ENCODE measurements at places on chromosomes 16 and 17.
A peak's percentile ranks its signal among the peaks of the same experiment; 100 is the strongest.

- no peak for DNase-seq
Measured at GRCh38 chr16:72995151-72995881, 52.6 kb downstream of the ZFHX3 start.

DNA sequence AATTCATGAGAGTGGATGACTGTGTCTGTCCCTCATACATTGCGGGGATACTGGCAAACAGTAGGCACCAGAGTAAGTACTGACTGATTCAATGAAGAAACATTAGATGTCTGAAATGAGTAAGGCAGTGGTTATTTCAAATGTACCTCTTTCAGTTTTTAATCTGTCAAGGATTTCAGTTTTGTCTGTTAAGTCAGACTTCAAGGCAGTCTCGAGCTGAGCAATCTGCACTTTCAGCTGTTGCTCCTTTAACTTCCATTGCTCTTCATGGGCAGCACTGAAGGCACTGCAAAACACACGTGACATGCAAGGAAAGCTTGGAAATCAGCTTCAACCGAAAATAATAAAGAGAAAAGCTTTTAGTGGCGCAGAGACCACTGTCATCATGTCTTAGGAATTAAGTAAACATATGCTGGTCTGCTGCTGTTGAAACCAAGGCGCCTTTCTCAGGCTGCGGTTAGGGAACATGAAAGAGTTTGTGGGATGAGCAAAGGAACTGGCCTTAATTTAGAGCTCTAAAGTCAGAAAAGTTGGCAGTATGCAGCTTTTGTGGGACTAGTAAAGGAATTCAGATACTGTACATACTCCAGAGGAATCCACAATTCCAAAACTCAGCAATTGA lies 38.8 kb downstream of the RPGRIP1L start:
- DNase-seq: no peak

- peak; percentile 44 for DNase-seq
Measured at GRCh38 chr16:6684076-6684673, 648.5 kb upstream of the RBFOX1 start.

DNA sequence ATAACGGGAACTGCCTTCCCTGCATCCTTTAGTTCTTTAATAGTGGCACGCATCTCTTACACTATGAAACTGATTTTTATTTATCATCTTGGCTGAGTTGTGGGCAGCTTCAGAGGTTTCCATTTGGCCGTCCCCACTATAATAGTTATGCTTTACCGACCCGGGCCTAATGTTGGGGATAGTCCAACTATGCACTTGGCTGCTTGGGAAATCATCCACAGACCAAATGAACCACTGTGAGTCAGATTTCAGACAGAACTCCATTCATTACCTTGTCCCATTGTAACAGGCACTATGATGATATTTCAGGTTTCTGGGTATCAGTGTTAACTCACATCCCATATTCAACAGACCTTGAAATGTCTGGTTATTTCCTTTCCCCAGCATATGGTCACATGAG lies 6.1 kb upstream of the SLFN5 start:
- no peak for DNase-seq

GRCh38 chr16:73504591-73505575 lies 457.0 kb upstream of the ZFHX3 start:
- DNase-seq: no peak

DNA sequence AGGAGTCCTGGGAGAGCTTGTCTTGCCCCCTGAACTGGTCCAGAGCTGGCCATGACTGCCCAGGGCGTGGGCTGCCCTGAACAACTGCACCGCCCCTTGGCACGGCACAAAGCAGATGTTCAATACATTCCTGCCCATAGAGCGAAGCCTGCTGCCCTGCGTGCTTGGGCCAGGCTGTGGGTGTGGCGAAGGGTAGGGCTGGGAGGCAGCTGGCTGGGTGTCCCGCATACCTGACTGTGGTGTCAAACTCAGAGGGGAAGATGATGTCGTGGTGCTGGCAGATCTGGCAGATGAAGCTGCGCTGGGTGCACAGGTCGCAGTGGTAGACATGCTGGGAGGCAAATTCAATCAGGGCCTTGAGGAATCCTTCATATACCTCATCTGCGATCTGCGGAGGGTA lies 124.2 kb upstream of the SMURF2 start:
- no peak for DNase-seq

GRCh38 chr16:25951999-25952398 lies 260.2 kb downstream of the HS3ST4 start:
- DNase-seq: no peak

- no peak for DNase-seq
Measured at GRCh38 chr16:17469741-17470181, 999 bp downstream of the XYLT1 start.

GRCh38 chr16:72649254-72649944 lies 398.5 kb downstream of the ZFHX3 start:
- no peak for DNase-seq

DNA sequence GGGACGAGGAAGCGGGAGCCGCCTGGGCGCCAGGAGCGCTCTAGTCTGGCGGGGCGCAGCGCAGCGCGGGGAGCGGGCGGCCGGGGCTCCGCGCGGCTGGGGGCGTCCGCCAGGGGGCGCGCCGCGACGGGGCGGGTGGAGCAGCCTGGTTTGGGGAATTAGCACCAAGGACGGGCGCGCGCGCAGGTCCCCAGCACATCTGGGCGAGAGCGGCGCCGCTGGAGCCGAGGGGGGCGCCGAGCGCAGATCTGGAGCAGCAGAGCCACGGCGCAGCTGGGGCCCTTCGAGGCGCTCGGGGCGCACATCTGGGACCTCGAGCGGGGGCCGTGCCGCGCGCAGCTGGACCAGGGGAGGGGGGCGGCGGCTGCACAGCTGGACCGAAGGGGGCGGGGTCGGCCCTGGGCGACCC lies at the start of gene NXPH3:
Gene NXPH3 (plus strand): TSS at position 193 of the 409 bp plus-strand sequence. CDS start 349 bp downstream, outside the sequence.
- DNase-seq: no peak

DNA sequence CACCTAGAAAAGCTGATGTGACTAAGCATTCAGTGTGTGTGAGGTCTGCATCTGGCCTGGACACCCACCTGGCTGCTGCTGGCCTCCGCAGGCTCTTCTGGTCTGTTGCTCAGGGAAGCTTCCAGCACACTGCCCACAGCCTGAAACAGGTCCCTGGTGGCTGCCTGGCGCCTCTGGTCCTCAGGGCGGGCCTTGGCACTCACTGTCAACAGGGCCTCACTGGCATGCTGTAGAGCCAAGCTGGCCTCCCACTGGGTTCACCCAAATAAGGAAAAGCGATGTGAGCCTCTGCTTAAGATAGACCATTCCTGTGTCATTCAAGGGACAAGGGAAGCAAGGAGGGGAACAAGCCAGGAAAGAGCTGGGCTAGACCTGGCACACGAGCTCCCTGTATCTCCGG lies 70.6 kb upstream of the BCO1 start:
- no peak for DNase-seq

- no peak for DNase-seq
Measured at GRCh38 chr16:25799816-25800215, 108.1 kb downstream of the HS3ST4 start.

DNA sequence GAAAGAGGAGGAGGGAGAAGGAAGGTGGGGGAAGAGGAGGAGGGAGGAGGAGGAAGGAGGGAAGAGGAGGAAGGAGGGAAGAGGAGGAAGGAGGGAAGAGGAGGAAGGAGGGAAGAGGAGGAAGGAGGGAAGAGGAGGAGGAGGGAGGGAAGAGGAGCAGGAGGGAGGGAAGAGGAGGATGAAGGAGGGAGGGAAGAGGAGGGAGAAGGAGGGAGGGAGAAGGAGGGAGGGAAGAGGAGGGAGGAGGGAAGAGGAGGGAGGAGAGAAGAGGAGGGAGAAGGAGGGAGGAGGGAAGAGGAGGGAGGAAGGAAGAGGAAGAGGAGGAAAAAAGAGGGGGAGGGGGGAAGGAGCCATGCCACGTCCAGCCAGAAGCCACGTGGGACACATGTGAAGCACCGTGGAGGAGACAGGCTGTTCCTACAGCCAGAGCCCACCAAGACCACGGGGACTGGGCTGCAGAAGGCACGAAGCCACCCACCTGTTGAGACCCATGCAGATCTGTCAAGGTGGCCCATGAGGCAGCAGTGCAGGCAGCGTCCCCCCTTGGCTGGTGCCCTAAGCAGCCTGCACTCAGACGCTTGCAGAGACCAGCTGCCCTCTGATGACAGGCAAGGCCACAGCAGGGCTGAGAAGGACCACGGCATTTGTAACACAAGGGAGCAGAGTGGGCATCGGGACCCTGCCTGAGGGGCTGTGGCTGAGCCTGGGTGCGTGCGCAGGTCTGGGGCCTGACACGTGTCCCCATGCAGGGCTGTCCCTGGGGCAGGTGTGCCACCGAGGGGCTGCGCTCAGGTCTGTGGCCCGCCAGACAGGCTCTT lies 10.3 kb downstream of the NDUFAF8 start:
- DNase-seq: no peak

DNA sequence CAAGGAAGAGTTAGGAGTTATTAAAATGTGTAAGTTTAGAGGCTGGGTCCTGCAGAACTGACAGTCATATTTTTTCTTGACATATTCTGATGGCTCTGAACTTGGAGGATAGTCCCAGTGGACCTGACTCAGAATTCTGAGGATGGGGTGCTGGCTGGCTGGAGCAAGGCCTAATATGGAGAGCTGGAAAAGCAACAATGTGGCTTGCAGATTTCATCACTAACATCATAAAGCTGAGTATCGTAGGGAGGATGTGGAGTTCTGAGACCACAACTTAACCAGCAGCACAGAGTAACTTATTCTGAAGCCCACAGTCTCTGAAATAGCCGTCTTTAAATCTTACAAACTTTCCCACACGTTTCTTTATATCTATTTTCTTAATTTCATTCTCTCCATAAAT lies 2.3 kb downstream of the KRTAP1-5 start:
- no peak for DNase-seq

DNA sequence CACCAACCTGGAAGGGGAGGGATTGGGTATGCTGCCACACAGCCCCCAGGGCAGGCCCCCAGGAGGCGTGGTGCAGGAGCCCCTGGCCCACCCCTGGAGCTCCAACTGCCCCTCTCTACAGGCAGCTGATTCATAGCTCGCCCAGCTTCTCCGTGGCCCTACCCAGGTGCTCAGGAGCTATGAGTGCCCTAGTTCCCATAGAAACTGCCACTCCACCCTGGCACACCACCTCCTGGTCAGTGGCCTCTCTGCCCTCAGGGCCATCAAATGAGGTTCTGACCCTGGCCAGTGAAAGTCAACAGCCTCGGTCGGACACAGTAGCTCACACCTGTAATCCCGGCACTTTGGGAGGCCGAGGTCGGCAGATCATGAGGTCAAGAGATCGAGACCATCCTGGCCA lies 18.0 kb downstream of the CNGB1 start:
- no peak for DNase-seq

- peak; percentile 52 for DNase-seq
Measured at GRCh38 chr16:82344157-82344556, 174.1 kb upstream of the MPHOSPH6 start.

DNA sequence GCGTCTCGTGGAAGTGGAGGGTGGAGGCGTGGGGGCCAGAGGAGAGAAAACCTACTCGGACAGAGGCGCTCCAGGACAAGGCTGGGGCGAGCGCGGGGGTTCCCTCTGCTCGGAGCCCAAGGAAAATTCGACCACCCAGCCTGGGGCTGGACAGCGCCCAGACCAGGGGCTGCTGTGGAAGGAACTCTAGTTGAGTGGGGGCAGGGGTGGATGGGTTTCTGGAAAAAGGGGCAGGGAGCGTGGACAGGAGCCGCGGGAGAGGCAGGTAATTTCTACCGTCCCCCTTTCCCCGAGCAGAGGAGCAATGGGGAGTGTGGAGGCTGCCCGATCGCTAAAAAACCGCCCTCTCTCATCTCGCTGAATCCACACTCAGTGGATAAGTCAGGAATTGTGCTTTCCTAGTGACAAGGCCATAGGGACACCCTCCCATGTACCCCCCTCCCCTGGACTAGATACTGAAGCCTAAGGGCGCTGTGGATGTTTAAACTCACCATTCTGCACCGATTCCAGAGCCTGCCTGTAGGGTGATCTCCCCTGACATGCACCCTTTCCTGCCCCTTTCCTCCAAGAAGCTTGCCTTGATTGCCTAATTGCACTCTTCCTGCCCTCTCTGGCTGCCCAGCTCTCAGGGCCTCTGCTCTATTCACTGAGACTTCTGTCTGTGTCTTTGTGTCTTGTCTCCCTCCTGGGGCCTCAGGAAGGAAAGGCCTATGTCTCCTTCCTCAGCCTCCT lies 90.7 kb upstream of the TMEM97 start:
- no peak for DNase-seq

GRCh38 chr17:70527364-70527888 lies 358.1 kb downstream of the KCNJ2 start:
- DNase-seq: peak; percentile 59

- no peak for DNase-seq
Measured at GRCh38 chr16:88768071-88768783, 16.8 kb downstream of the PIEZO1 start.

GRCh38 chr16:24844101-24845030 lies 1.4 kb upstream of the SLC5A11 start:
- DNase-seq: no peak

GRCh38 chr17:77735081-77735565 lies 223.4 kb upstream of the TNRC6C start:
- DNase-seq: no peak

GRCh38 chr17:65197201-65197600 lies 60.0 kb downstream of the RGS9 start:
- no peak for DNase-seq

GRCh38 chr17:14072881-14073280 lies 3.6 kb downstream of the COX10 start:
- DNase-seq: no peak

- DNase-seq: no peak
Measured at GRCh38 chr17:56672195-56672594, 78.7 kb downstream of the NOG start.

- no peak for DNase-seq
Measured at GRCh38 chr17:55452139-55452790, 30.6 kb upstream of the MMD start.

DNA sequence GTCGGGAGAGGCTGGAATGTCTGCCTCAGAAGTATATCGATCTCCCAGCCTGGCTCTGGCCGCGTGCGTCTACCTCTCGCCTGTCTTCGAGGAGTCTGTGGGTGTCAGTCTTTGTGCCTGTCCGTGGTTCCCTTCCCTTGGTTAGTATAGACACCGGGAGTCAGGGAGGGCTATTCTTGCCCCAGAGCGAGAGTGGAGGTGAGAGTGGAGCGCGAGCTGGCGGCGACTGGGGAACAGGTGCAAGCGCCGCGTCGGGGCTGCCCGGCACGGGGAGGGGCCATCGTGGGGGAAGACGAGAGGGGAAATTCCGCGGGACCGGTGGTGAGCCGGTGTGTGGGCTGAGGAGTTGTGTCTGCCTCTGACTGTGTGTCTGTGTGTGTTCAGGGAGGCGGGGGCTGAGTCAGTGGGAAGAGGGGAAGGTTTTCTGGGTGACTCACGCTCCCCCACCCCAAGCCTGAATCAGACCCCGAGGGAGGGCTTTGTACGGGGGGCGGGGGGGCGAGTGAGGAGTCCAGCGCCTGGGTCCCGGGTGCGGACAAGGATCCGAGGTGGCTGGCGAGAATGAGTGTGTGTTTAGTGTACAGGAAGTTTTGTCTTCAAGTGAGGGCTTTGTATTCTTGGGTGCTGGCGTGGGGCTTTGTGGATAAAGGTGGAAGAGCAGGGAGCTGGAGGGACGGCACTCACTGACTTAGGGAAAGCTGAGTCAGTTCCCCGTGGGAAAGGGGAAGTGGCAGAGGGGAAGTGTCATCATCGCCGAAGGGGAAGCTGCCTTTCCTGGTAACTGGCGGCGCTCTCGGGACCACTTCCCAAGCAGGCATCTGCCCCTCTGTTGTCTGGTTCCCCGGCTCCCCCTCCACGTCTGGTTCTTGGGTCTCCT lies 8.6 kb downstream of the KDM6B start:
- DNase-seq: peak; percentile 86
